ENCODE measurements at places on chromosomes 1 and 21.

GRCh38 chr1:55062801-55063576 lies 23.6 kb downstream of the PCSK9 start:
- peak; percentile 49 for DNase-seq

- DNase-seq = no peak
Observed at GRCh38 chr1:8217011-8217711, 100.8 kb upstream of the SLC45A1 start.

DNA sequence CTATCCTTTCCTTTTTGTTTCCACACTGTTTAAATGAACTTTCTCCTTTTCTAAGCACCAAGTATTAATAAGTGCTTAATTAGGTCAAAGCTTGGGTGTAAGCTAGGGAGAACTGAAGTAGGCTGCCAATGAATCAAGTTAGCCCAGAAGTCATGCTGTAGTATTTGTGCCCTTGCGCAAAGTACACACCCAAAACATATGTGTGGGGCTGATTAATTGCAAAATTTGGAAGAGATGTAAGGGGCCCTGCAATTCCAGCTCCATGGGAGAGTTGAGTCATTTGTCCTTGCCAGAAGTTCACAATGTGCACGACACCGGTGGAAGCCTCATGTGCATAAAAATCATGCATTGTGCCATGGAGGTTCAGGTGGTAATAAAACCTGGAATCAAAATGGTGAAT lies 18.6 kb upstream of the NTNG1 start:
- DNase-seq = no peak

DNA sequence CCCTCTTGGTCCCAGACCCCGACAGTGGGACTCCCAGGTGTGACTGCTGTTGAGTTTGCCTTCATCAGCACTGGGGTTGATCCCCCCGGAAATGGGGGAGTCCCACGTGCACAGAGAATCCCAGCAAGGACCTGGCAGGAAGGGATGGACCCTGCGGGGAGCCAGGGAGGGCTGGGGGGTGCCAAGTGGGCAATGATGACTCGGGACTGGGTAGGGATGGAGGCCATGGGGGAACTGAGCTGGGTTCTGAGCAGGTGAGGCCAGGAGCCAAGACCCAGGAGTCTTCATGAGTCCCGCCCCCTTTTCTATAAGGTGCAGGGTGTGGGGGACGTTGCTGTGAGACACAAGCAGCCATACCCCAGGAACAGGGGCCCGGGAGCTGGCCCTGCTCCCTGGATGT lies 103.8 kb downstream of the CRYAA start:
- no peak for DNase-seq

DNA sequence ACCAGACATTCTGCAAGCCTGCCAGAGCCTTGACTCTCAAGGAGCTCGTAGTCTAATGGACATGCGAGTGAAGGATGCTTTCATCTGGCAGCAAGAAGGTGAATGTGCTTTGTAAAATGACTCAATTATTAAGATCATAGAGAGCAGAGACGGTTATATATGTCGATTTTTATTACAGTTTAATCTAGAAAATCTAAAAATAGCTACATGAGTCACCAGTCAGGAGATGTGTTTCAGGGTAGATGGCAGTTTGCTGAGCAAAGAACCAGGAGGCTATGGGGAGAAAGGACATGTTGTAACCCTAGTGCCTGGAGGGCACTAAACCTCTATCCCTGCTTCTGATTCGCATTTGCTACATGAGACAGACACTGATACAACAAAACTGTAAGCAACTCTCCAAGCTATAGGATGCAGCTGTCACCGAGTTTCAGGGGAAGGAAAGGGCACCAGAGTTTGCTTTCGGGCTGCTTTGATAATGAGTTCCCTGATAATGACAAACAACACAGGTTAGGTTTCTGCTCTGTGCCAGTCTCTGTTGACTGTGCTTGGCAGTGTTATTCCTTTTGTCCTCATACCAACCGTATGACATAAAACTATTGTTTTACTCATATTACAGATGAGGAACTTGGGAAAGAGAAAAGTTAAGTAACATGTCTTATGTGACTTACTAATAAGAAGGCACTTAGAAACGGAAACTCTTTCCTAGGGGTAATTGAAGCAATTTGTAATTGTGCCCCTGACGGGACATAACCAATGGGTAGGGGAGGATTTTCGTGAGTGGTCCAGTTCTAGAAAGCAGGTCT lies 43.2 kb downstream of the C1orf198 start:
- DNase-seq = peak; percentile 51

- DNase-seq = no peak
Observed at GRCh38 chr1:189859385-189859977, 618.2 kb downstream of the BRINP3 start.

DNA sequence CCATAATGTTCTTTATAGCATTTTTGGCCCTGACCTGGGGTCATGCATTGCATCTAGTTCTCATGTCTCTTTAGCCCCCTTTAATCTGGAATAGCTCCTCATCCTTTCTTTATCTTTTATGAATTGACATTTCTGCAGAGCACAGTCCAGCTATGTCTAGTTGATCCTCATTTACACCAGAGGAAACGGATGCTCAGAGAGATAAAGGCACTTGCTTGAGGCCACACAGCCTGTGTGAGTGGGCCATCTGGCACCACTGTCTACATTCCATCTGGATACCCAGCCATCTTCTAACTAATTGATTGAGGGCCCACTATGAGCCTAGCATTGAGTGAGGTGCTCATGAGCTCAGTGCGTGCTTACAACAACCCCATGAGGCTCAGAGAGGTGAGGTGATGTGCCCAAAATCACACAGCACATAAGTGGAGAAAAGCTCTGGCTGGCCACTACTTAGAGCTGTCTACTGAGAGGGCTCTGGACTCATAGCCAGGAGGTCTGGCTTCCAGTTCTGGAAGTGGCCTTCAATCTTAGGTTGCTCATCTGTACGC lies 3.5 kb downstream of the HPCA start:
- no peak for DNase-seq

DNA sequence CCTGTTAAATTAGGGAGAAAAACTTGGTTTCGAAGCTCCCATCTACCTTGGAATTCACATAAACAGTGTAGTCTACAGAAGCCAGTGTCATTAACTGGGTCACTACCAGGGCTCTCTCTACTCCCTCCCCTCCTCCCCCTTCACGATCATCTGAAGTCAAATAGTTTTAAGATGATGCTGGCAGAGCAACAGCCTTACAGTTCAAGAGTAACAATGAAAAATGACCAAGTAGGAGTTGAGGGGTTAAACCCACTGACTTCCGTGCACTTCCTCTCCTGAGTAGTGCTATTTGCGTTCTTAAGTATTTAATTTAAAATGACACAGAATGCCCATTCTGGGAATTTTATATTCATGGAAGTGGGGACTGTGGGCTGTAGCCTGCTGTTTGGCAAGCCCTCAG lies 236.9 kb downstream of the SIPA1L2 start:
- DNase-seq = peak; percentile 87

GRCh38 chr21:43635436-43635835 lies 23.9 kb downstream of the HSF2BP start:
- DNase-seq = no peak

DNA sequence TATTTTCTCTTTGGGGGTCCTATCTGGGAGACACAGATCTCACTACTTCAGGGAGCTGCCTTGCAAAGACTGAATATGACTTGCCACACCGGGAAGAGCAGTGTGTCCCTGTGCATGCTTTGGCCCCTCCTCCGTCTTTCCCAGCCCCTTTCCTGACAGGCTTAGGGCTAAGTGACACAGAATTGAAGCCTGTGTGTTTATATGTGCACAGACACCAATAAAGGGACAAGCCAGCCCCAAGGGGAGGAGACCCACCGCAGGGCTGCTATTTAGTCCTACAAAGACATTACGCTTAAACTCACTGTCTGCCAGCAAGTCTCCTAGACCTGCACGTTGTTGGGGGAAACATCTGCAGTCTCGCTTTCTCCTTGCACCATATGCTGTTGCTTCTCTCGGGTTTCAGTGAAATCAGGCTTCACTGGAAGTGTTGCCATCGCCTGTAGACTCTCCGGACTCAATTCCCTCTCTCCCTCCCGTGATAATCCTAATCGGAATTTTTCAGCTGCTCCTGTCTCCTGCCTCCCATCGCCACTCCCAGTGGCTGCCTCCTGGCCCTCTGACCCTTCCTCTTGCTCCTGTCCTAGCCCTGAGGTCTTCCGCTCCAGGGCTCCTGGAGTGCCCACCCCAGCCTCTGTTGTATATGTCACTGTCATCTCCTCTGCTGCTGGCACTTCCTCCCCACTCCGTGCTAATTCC lies 58.5 kb upstream of the LRRC53 start:
- no peak for DNase-seq

- no peak for DNase-seq
Observed at GRCh38 chr1:154445040-154445472, 39.9 kb downstream of the IL6R start.

GRCh38 chr1:87130438-87130837 lies 198.2 kb upstream of the LMO4 start:
- no peak for DNase-seq

Measured in DMS79 treated with DMSO at 0.1 percent for 48 hours (cell line).